ENCODE measurements at places on chromosomes 7 and 10. TPM values are rescaled to one million over a fixed set of nuclear protein-coding genes. Genes with fewer than 3 reads are reported as not detected.
A peak's percentile ranks its signal among the peaks of the same experiment; 100 is the strongest.

Gene GARS1
- 141 TPM for total RNA-seq

Gene PRSS37
- total RNA-seq: not detected

Gene ZNF212
- total RNA-seq: 19.5 TPM

GRCh38 chr7:100568896-100569844 is 4.5 kb downstream of the SAP25 start:
- peak; percentile 52 for DNase-seq

DNA sequence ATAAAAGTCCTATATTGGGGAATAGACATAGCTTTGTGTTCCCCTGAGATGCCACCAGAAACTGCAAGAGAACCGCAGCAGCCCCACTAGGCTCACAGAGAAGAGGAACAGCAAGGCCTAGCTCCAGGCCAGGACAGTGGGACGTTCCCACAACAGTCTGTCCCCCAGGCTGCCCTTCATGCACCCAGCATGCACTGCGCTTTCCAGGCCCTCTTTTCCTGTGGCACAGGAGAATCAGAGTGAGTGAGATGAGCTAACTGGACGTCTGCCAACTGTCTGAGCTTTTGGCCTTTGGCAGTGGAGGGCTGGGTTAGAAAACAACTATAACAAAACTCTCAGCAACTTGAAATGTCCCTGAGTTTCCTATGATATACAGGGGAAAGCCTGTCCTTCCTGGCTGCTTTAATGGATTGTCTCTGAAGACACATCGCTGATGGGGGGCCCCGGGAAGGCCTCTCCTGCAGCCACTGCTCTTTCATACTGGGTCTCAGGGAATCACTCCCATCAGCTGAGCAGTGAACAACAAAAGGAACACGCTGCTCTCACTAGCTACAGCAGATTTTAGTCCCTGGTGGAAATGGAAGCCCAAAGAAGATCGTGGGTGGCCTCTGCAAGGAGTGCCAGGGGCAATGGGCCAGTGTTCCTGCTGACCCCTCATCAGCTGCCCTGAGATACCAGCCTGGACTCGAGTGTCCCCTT is 53.5 kb downstream of the PODXL start:
- no peak for DNase-seq

GRCh38 chr7:84823530-84823929 is 363.3 kb downstream of the SEMA3D start:
- DNase-seq: no peak

Data from progenitor cell of endocrine pancreas (in vitro differentiated cells).